ENCODE measurements at places on chromosomes 3 and 15.

DNA sequence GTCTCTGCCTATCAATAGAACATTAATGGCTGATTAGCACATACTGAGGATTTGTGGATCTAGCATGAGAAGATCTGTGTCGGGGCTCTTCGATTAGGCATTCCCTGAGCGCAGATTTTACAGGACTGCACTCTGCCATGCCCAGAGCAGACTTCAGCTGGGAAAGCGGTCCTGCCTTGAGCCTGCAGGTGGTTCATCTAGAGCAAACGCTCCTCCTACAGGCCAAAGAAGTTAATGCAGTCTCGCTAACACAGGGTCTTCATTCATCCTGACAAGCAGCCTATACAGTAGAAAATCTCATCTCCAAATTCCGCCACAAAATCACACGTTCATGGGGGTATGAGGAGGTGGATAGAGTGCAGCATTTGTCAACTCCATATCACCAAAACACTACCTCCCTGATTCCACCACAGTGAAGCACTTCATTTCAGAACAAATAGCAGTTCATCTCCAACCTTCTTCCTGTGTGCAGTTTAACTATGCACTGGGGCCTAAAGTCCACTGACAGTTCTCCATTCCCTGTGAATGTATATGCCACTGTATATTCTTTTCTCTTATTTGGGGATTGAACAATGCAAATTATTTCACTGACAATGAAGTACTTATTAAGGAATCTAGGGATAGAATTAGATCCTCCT is 405.8 kb downstream of the IGSF11 start:
- peak; percentile 44 for DNase-seq

- DNase-seq = no peak
These were observed 62.2 kb downstream of the ATP10A start for GRCh38 chr15:25800761-25801515.

- no peak for DNase-seq
These were observed 308.9 kb upstream of the TMCO5A start for GRCh38 chr15:37625576-37625975.

DNA sequence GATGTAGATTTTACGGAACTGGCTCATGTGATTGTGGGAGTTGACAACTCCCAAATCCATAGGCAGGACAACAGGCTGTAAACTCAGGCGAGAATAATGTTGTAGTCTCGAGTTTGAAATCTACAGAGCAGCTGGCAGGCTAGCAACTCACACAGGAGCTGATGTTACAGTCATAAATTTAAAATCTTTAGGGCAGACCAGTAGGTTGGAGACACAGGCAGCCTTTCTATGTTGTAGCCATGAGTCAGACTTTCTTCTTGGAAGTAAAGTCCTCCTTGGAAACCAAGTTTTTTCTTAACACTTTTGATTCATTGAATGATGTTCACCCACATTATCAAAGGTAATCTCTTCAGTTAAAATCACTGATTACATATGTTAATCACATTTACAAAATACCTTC is 89.1 kb upstream of the ALCAM start:
- DNase-seq = no peak

DNA sequence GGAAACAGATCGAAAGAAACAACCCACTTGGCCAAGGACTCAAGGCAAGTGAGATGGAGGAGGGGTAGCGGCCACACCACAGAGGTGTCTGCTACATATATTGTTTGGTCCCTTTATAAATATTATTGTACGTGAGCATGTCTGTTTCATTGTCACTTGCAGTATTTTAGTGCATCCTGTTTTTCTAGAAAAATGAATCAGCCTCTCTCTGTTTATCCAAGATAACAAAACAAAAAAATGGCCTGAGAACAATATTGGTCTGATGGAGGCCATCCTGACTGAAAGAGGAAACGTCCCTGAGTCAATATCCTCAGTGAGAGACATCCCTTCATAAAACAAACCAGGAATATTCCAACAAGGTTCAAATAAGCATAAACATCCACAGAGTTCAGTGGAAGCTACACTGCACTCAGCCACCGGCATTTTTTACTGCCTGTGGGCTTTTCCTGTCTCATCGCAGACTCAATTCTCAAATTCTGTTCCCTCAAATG is 42.0 kb downstream of the WWTR1 start:
- DNase-seq = no peak

DNA sequence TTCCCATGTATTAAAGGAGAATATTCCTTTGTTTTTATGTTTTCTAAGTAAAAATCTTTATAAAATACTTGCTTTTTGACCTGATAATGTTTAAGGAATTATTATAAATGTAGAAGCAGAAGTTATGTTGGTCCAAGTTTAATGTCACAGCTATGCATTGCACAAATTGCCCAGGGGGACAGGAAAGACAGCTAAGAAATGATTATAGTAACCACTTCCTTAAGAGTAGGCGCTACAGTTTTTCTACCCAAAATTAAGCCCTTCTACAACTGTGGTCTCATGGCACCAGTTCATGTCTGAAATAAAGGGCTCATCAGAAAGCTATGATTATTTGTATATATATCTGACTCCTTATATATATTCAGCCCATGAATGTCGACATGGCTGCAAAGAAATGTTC is 176.4 kb downstream of the GBE1 start:
- DNase-seq = no peak

DNA sequence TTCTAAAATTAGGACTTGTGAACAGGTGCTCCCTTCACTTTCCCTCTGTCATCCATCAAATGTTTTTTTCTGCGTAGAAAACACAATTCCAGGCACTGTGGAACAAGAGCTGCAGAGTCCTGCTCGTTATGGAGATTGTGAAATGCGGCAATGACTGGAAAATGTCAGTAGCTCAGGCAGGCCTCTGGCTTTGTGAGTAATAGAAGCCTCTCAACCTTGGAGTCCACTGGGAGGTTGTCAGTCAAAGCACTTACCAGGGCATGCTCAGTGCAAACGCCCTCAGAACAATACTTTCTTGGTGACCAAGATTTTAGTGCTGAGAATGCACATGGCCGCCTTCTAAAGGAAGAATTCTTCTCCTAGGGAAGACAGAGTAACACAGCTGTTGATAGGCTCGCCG is 26.7 kb upstream of the MED12L start:
- no peak for DNase-seq

DNA sequence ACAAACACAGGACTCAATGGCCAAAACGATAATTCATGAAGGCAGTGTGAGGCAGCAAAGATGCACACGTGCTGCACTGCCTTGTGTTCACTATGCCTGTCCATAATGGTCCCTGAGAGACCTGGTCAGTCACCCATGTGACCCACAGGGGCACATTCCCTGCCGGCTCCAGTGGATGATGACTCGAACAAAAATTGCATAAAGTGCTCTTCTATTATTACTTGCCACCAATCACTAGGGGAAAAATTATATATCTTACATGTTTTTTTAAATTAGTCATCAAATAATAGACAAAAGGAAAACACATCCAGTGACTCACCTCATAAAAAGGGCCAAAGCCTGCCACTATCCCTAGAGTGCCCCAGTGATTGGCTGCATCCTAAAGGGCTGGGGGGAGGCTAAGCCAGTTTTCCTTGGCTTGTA is 47.5 kb downstream of the UBP1 start:
- DNase-seq = no peak

DNA sequence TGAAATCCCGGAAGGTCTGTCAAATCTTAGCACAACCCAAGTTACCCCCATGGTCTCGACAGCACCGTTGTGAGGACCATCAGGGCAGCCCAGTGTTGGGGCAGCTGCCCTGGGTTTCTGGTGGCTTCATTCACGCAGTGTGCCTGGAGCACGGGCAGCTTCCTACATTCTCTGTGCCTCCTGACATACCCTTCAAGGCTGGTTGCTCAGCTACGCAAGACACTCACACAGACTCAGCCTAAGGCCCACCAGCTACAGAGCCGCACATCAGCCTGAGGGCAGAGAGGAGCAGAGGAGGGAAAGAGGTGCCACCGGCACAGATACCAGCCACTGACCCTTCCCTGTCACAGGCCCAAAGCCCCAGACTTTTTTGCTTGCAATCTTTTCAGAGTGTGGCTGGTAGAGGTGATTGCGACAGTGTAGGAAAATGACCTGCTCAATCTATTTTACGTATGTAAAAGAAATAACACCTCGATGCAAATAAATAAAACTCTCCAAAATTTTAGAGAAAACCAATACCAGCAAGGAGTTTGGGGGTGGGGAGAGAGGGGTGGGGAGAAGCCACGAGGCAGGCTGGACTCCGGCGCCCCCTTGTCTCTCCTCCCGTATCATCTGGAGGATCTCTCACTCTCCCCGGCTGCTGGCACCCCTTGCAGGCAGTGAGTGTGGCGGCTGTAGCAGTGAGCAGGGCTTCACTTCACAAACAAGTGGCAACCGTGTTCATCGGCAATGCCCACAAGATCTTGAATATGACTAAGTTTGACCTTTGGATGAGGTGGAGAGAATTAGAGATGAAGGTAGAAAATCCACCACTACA is 12.7 kb downstream of the CSPG5 start:
- DNase-seq = no peak

- no peak for DNase-seq
These were observed 63.5 kb downstream of the CHRD start for GRCh38 chr3:184443364-184443763.

DNA sequence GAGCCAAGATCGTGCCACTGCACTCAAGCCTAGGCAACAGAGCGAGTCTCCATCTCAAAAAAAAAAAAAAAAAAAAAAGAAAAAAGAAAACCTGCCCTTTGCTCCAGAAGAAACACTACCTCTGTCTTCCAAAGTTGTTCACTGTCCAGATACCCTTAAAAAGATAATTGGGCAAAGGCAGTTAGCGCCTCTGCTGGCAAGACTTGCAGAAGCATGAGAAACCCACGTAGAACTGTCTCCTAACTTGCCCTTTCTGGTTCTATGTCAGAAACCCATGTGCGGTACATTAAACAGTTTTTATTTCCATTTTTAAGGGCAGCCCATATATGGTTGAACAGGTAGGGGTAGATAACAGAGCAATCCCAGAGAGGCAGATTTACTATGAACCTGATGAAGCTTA is 1026.4 kb downstream of the ROBO2 start:
- DNase-seq = no peak

- DNase-seq = no peak
These were observed 47.5 kb upstream of the RPS17 start for GRCh38 chr15:82587805-82588204.

- DNase-seq = no peak
These were observed 1182.3 kb downstream of the OTOL1 start for GRCh38 chr3:162678941-162679340.

DNA sequence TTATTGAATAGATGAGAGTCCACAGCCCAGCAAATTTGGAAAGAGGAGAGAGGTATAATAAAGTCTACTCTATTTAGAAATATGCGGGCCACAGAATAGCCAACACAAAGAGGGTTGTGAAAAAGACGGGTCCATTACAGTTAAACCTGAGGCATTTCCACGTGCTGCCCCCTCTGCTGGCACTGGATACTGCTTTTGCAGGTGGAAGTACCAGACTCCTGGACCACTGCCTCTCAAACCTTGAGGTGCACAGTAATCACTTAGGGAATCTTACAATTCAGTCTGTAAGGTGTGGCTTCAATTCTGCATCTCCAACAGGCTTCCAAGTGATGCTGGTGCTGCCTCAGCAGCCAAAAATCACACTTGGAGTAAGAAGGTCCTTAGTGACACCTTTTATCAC is 3.0 kb upstream of the TFDP2 start:
- no peak for DNase-seq

All from GM13977 (cell line).